MG63 (cell line): ENCODE measurements at places on chromosomes 3 and 15. TPM values are rescaled to one million over a fixed set of nuclear protein-coding genes. Genes with fewer than 3 reads are reported as not detected.

The RHCG gene
- not detected in 2 replicates for total RNA-seq

The RTP1 gene
- total RNA-seq, result not detected in 2 replicates

The SI gene
- total RNA-seq, result not detected in 2 replicates

The PAK2 gene
- 27.7 and 42.1 TPM in 2 replicates for total RNA-seq

The KY gene
- total RNA-seq, result 1.1 TPM in 1 of 2 replicates, not detected in the other

The DUOXA1 gene
- not detected in 2 replicates for total RNA-seq

The RETNLB gene
- total RNA-seq, result not detected in 2 replicates

The WDR49 gene
- not detected in 2 replicates for total RNA-seq

The CHRNA5 gene
- total RNA-seq, result 3.1 and 3.9 TPM in 2 replicates

The ISLR2 gene
- total RNA-seq, result not detected in 2 replicates

The CYP1A1 gene
- total RNA-seq, result 11.6 and 15.7 TPM in 2 replicates

The ATP13A5 gene
- not detected in 2 replicates for total RNA-seq

The GATM gene
- 0.23 TPM in 1 of 2 replicates, not detected in the other for total RNA-seq

The CXCR6 gene
- total RNA-seq, result not detected in 2 replicates

The OXTR gene
- 0.03 and 0.15 TPM in 2 replicates for total RNA-seq

The CCR3 gene
- not detected in 2 replicates for total RNA-seq

The TMF1 gene
- 2.7 and 4.2 TPM in 2 replicates for total RNA-seq

The GOLGA8S gene
- not detected in 2 replicates for total RNA-seq

The FGD5 gene
- total RNA-seq, result 0.40 TPM in 1 of 2 replicates, not detected in the other

The LRRC58 gene
- 23.2 and 37.0 TPM in 2 replicates for total RNA-seq

The SERINC4 gene
- total RNA-seq, result not detected in 2 replicates

The P2RY12 gene
- total RNA-seq, result not detected in 2 replicates

The MUC20 gene
- not detected in 2 replicates for total RNA-seq

The TRAT1 gene
- total RNA-seq, result not detected in 2 replicates

The WDR93 gene
- 0.13 TPM in 1 of 2 replicates, not detected in the other for total RNA-seq

The TUSC7 gene
- total RNA-seq, result not detected in 2 replicates

The BSN gene
- total RNA-seq, result 0.05 and 0.23 TPM in 2 replicates

The THOC7 gene
- 84.0 and 186 TPM in 2 replicates for total RNA-seq

The CADM2 gene
- total RNA-seq, result not detected in 2 replicates

The UBR1 gene
- total RNA-seq, result 12.6 and 16.8 TPM in 2 replicates

The CCDC39 gene
- total RNA-seq, result not detected in 2 replicates

The ZMYND10 gene
- 0.43 TPM in 1 of 2 replicates, not detected in the other for total RNA-seq

The IGSF10 gene
- total RNA-seq, result 0.10 TPM in 1 of 2 replicates, not detected in the other

The ARPC4 gene
- 125 and 175 TPM in 2 replicates for total RNA-seq

The POTEB3 gene
- not detected in 2 replicates for total RNA-seq

The SLC28A2 gene
- not detected in 2 replicates for total RNA-seq

The ELL3 gene
- 5.6 TPM in 1 of 2 replicates, not detected in the other for total RNA-seq

The NIPA2 gene
- 105 and 133 TPM in 2 replicates for total RNA-seq

The PRKCD gene
- 3.2 and 6.8 TPM in 2 replicates for total RNA-seq

The CPLX3 gene
- not detected in 2 replicates for total RNA-seq

The DPPA2 gene
- total RNA-seq, result not detected in 2 replicates

The MTHFS gene
- total RNA-seq, result 72.8 and 225 TPM in 2 replicates

The MUSTN1 gene
- total RNA-seq, result not detected in 2 replicates

The C3orf22 gene
- total RNA-seq, result not detected in 2 replicates

The LNP1 gene
- total RNA-seq, result 3.5 and 7.8 TPM in 2 replicates

The ERICH6 gene
- total RNA-seq, result 0.66 TPM in 1 of 2 replicates, not detected in the other

The CACNA1D gene
- not detected in 2 replicates for total RNA-seq

The CYP8B1 gene
- total RNA-seq, result not detected in 2 replicates
